SK-N-MC (cell line): ENCODE measurements at places on chromosomes 7 and 10.

DNA sequence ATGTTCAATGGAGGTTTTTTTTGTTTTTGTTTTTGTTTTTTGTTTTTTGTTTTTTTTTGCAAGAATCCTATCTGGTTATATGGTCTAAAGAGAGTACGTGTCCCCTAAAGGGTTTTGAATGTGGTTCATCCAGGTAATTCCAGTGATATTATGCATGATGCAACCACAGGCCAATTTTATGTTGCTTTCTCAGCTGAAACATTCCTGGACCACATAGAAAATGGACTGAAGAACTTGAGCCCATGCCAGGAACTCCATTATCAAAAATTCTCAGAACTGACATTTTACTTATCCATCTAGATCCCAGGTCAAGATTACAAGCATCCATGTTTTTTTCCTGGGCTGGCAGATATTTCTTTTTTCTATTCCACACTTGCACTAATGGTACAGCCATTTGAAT lies 11.5 kb upstream of the MINDY3 start:
- no peak for DNase-seq

GRCh38 chr10:49645417-49645816 lies 31.6 kb downstream of the CHAT start:
- DNase-seq, result no peak

DNA sequence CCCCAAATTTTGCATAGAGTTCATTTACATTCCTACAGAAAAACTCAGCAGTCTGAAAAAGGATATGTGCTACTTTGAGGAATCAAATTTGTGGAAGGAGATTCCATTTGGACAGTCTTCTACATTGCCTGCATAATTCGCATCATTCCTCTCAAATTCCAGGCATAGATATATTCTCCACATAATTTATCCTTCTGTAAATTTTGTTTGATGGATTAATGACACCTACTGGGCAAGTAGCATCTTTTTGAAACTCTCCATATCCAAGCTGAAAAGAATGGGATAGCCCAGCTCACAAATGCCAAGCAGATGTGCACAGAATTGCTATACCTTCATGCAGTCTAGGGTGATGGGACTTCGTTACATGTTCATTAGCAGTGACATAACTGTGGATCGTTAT lies 515.3 kb downstream of the AUTS2 start:
- DNase-seq, result no peak

DNA sequence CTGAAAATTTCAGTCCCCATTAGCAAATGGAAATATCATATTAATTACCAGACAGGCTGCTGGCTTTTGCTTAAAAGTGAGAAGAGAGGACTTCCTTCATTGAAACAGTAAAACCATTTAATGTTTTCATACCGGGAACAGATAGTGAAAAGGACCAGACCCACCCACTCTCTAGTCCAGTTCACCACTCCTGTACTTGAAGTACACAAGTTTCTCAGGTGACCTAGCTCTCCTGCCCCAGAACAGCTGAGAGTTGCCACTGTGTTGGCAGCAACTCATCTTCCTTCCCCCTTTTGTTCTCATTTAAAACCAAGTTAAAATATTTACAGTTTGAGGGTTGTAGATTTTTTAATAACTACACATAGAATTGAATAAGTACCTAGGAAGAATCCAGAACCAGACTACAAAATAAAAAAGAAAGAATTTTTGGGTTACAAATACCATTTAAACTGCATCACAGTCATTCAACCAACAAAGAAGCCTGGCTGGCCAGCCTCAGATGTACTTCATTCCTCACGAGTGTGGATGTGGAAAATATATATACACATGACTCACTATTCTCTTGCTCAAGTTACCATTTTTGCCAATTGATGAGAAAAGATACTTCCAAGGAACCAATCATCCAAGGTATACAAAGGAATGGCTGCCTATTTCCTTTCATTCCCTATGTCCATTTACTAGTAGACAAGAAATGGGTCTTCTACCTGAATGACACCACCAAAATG lies 68.1 kb downstream of the VPS41 start:
- DNase-seq, result no peak

GRCh38 chr10:32951111-32951510 lies 6.9 kb downstream of the ITGB1 start:
- DNase-seq, result no peak

GRCh38 chr7:155803418-155804376 lies 8.6 kb downstream of the SHH start:
- DNase-seq, result no peak

DNA sequence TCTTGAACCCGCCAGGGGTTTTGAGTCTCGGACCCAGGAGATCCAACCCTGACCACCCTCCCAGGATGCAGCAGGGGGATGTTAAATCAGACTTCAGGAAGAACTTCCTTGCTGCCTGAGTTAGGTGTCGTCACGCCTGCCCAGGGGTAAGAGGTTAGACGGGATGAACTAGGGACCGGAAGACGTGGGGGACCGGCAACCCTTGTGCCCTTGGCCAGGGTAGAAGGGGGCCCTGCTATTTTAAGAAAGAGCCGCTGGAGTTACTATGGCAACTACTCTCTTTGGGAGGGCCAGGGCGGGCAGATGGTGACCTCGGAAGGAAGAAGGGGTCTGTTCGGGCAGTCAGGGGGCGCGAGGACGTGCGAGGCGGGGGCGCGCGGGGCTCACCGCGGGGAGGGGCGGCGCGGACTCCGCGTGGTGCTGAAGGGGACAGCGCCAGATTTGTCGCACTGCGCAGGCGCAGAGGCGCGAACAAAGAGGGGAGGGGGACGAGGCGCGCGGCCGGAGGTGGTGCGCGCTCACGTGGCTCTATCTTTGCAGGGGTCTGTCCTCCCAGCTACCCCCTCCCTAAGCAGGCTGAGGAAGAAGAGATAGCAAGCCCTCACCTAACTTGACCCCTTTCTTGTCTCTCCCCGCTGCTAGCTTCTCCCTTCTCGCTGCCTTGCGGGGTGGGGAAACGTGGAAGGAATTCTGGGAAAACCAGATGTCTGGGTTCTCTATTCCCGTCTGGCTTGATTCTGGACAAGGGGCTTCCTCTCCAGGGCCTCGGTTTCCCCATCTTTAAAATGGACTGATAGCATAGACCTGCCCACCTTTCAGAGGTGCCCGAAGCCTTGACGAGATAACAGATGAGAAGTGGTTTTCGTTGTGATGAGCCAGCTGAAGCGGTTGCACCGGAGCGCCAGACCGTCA lies 940 bp upstream of the PSD start:
- no peak for DNase-seq

DNA sequence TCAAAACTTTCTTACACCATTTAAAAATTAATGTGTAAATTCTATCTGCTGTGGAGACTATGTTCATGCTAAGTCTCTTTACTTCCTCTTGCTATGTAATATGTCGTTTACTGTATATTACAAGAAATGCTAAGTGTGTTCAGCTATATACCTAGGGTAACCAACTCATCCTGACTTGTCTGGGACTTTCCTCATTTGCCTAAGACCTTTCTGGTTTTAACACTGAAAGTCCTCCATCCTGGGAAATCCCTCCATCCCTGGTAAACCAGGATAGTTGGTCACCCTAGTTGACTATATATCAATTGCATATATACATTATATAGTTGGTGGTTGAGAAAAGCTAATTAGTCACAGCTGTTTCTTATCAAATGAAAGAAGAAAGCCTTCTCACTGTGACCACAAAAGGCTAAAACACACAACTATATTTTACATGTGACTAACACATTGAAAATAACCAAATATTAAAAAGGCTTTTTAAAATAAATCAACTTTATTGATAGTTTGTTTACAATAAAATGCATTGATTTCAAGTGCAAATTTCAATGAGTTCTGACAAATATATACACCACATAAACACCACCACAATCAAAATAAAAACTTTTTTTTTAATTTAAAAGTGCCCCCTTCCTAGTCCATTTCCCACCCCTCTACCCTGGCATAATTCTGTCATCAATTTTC lies 167.7 kb upstream of the INHBA start:
- DNase-seq, result no peak

- DNase-seq, result no peak
Measured at GRCh38 chr10:58781873-58782488, 269.3 kb downstream of the BICC1 start.

DNA sequence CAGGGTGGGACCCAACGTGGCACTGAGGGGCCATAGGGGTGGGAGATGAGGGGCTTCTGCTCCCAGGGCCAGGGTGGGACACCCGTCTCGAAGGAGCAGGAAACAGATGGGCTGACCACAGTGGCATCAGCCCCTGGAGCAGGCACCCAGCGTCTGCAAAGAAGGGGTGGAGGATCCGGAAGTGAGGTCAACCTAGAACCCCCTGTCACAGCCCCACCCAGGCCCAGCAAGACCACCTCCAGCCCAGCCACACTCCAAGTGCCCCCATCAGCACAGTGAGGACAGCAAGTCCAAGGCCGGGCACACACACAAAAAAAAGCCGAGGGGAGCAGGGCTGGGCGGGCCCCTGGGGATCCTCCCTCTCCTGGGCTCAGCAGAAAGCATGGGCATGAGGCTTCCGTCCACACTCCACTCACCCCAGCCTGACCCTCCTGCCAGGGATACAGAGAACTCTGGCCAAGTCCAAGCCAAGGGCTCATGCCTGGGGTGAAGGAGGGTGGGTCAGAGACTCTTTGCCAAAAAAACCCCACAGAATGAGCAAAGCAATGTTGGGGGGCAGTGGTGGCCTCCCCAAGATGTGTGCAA lies 111.0 kb downstream of the FOXL3 start:
- no peak for DNase-seq

DNA sequence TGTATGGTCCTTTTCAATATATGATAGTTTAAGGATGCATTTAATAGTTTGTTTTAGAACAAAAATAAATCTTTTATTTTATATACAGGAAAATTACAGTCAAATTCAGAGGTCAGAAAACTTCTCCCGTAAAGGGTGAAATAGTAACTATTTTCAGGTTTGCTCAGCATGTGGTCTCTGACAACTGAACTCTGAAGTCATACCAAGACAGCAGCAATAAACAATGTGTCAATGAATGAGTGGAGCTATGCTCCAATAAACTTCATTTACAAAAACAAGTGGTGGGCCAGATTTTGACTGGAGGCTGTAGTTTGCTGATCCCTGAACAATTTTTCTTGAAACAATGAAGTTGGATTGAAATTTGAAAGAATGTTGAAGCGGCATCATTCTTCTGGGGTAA lies 123.6 kb downstream of the ZNF248 start:
- no peak for DNase-seq

DNA sequence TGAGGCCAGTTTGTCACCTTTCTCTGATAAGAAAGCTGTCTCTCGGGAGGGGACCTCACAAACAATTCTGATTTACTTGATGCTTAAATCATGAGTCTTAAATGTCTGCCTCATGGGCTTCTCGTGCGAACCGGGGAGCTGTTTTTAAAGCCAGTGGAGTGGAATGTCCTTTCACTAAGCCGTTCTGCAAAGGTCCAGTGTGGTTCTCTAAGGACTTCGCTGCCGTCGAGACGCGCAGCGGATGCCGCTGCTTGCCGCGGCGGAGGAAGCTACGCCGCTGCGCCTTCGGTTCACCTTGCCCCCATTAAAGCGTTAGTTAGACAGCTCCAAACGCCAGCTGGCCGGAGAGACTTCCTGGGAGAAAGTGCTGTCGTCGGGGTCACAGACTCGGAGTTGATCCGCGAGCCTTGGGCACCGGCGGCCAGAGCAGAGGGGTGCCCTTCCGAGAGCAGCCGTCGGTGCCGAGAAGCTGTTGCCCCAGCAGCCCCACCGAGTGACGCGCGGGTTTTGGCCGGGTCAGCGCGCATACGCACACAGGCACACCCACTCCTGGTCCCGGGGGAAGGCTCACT lies 1.3 kb upstream of the HMX3 start:
- no peak for DNase-seq

DNA sequence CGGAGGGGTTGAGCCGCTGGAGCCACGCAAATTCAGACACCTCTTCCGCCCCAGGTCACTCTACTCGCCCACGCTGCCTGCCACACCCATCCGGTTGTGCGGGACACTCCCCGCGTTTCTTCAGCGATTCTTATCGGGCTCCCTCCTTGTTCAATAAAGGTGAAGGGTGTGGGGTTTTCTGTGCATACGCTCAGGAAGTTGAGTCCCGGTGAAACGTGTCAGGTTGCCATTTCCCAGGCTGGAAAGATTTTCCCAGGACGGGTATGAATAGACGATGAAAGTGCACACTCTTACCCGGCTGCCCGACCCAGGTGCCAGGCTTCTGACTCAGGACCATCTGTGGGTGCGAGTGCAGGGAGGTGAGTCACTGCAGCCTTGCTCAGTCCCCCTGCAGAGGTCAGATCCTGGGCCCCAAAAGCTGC lies 22.0 kb downstream of the KLF6 start:
- DNase-seq, result no peak

DNA sequence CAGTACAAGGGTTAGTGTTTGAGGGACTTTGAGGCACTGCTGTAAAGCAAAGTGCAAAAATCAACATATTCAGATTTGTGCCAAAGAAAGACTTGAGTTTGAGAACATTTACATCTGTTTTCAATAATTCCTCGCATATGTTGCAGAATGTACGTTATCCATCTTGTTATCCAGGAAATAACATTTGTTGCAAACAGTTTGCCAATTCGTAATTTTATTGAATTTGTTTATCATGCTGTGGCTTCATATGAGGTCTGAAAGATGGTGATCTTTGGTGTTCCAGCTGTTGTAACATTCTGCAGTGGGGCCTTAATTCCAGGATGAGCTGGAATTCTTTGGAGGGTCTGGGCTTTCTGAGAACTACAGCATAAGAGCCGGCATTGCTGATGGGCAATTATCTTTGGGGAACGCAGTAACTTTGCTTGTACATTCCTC lies 396.2 kb downstream of the LRMDA start:
- DNase-seq, result peak; percentile 10

- DNase-seq, result no peak
Measured at GRCh38 chr10:20991526-20991925, 94.4 kb upstream of the NEBL start.

DNA sequence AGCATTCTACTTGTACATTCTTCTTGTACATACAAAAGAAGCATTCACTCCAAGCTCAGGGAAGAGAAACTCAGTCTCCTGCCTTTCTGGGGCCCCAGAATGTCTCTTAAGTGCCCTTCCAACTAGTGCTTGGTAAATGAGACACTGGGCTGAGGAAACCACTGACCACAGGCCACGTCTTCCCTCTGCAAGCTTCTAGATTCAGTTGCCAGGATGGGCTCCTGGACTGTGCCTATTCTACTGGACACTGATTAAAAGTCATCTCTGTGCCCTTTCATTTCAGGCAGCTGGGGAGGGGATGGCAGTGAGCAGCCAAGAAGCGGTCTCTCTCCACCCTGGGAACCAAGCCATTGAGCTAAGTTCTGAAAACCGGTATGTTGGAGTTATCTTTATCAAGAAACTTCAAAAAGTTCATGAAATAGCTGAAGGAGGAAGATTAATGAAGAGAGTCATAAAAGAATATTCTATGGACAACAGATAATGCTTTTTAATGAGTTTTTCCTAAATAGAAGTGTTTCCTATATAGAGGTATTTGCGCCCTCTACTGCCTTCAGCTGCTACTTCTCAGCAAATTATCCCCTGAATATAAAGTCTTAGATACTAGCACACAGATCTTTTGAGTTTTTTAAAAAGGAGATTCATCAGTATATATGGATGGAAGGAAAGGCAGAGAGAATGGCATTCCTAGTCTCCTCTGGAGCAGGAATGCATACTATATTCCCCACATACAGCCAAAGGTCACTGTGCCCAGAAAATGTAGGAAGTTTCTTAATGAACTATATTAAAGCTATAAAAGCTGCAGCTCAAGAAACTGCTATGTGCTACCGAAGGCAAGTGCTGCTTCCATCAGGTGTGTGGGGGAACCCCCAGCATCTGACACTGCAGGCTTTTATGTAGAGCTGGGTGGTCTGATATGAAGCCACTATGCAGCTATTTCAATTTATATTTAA lies 8.4 kb upstream of the IFIT1B start:
- no peak for DNase-seq
